ENCODE measurements at places on chromosomes 7 and 10.

DNA sequence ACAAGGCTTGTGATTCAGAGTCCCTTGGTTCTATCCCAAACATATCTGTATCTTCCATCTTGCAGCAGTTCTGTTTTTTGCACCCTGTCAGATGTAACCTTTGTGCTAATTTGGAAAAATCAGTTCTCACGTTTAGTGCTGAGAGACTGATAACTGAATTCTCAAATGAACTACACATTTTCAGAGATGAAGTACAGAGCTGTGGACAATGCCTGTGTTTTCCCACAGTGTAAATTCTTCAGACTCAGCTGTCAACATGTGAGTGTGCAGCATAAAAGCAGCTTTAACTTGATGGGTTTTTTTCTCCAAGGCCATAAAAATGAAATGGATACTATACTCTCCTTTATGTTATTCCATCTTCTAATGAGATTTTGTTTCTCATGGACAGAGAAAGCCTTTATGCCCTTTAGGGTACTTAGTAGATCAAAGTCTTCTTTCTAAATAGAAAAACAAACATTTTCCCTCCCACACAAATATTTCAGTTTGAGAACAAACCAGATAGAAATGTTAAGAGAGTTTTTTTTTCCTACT, 150.9 kb downstream of the SEMA3A start:
- DNase-seq, result no peak

DNA sequence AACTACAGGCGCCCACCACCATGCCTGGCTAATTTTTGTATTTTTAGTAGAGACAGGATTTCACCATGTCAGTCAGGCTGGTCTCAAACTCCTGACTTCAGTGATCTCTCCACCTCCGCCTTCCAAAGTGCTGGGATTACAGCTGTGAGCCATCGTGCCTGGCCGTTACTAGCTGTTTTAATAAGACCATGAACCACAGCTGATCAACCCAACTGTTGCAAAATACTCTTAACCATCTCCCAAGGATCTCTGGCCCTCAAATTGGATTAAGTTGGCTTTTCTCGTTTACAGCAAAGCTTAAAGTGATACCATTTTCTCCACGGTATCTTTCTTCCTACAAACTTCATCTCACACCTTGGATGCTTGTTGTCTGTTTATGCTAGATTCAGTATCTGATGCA, 18.3 kb downstream of the ZFAND2A start:
- no peak for DNase-seq

DNA sequence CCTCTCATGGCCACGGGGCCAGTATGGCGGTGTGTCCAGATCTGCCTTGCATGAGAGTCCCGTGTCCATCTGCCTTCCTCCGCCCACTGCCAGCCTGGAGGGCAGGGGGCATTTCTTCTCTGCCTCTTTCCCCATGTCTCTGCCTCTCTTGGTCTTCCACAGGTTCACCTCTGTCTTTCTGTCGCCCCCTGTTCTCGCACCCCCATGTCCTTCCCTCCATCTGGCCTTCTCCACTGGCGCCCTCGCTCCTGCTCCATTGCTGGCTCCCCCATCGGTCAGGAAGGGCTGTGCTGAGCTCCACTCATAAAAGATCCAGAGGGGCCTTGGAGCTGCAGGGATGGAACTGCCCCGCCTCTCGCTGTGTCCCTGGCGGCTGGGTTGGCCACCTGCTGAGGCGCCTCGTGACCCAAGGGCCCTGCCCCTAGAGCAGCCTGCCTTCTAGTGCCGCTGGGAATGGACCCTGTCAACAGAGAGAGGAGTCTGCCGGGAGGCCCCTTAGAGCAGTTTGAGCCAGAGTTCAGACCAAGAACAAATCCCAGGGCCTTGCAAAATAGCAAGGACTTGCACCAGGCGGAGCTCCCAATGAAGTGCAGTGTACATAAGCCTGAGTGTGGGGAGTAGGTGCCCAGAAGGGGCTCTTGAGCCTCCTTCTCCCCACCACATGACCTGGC, 42.0 kb downstream of the GOLGA7B start:
- DNase-seq, result no peak

GRCh38 chr7:119197877-119198527, 973.5 kb downstream of the ANKRD7 start:
- DNase-seq, result no peak

DNA sequence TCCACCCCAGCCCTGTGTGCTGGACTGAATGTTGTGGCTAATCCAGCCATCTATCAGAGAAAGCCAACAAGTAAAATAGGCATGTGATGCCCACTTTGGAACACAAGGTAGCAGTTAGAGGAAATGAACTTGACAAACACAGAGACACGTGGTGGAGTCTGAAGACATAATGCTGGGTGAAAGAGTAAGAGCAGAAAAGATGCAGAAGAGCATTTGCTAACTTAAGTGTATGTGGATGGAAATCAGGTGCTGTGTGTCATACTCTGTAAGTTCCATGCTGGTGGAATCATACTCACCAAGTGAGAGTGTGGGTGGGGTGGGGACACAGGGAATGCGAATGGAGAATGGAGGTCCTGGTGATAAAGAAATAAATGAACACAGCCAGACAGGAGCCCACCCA, 22.8 kb downstream of the WDFY4 start:
- no peak for DNase-seq

DNA sequence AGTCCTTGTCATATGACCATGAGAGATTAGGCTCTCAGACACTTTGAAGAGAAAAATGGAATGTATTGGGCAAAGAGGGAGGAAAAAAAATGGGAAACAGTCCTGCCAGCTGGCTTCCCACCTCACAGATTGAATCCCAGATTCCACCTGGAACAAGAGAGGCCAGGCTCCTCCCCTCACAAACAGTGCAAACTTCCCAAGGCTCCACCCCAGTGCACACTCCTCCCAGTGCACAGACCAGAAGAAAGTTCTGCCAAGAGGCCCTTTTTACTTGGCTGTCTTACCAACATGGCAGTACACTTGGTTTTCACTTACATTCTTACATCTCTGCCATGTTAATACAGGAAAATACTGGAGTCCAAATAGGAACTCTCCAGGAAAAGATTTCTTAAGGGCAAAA, 202.3 kb downstream of the AHR start:
- no peak for DNase-seq

- DNase-seq, result no peak
Measured at GRCh38 chr10:74575191-74575720, 251.1 kb upstream of the KAT6B start.

- no peak for DNase-seq
Measured at GRCh38 chr7:89549768-89550167, 604.5 kb upstream of the STEAP1 start.

GRCh38 chr10:95288303-95288702, 2.5 kb downstream of the PDLIM1 start:
- DNase-seq, result no peak

GRCh38 chr7:25481891-25482290, 253.6 kb upstream of the NPVF start:
- no peak for DNase-seq

GRCh38 chr7:27873981-27874957, 134.3 kb downstream of the TAX1BP1 start:
- DNase-seq, result no peak

DNA sequence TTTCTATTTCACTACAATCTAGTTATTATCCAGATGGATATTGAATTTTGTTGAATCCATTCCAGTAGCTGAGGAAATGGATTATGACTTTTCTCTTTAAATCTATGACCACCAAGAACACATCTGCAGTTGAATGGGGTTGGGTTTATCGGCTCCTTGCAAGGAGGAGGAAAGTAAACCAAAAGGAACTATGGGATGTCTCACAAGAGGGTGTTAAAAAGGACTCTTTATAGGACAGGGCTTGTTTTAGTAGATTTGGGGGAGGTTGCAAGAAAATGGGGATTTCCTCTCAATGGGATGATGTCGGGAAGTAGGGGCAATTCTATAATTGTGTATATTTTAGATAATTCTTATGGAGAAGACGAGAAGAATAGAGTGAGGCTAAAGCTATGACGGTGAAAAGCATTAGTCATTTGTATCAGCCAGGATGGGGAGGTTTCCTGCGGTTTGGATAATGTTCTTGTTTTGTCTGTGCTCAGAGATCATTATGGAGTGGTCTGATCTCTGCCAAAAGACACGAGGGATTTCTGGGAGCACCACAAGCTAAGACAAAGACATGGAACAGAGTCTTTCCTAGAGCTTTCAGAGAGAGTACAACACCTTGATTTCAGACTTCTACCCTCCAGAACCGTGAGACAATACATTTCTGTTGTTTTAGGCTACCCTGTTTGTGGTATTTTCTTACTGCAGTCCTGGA, 5.3 kb upstream of the LRRC61 start:
- DNase-seq, result no peak

DNA sequence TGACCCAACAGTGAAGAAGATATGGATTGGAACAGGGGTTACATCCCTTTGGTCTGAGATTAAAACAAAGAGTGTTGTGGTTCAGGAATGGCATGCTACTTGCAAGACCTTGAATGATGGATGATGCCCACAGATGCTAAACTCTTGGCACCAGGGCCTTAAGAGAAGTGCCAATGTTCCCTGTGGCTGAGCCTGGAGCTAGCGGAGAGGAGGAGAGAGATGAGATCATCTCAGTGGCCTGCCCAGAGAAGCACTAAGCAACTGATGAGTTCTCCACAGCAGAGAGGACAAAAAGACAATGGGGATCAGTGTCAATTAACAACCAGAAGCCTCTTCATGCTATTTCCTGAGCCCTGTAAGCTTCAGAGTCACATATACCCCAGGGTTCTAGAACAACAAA, 97.8 kb downstream of the ELAPOR2 start:
- DNase-seq, result no peak

GRCh38 chr10:108755646-108756045, 1167.7 kb downstream of the XPNPEP1 start:
- DNase-seq, result no peak

GRCh38 chr10:8102708-8103401, 48.4 kb downstream of the GATA3 start:
- DNase-seq, result no peak

- DNase-seq, result no peak
Measured at GRCh38 chr7:50502001-50502684, 52.0 kb upstream of the FIGNL1 start.

GRCh38 chr10:58932126-58932525, 244.3 kb upstream of the PHYHIPL start:
- DNase-seq, result no peak

DNA sequence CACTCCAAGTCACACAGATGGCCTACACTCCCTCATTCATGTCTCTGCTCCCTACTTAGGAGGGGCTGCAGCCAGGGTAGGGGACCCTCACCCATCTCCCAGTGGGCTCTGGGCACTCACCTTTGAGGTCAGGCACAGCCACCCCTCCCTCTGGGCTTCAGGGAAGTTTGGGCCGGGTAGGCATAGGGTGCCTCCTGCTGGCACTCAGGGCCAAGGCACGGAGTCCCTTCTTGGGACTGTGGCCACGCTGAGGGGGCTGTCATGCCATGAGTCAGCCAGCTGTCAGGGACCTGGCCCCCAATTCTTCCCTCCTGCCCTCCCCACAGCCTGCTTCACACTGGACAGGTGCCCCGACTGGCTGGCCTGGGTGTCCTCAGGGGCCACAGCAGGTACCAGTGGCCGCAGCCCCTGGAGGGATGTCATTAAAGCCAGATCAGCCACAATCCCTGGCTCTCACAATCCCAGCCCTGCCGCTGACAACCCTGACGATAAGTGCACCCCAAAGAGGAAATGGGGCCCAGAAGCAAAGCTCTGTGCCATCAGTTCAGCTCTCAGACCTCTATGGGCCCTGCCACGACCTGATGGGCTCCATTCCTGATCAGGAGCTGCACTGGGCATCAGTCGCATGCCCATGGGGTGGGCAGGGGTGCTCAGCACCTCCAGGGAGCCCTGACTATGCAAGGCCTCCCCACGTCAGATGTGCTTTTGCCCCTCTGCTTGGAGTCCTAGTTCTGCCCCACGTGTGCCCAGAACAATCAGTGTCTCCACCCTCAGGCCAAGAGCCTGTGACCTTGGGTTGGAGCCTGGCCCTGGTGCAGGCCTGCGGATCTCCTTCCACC, 34.1 kb upstream of the RET start:
- DNase-seq, result no peak

DNA sequence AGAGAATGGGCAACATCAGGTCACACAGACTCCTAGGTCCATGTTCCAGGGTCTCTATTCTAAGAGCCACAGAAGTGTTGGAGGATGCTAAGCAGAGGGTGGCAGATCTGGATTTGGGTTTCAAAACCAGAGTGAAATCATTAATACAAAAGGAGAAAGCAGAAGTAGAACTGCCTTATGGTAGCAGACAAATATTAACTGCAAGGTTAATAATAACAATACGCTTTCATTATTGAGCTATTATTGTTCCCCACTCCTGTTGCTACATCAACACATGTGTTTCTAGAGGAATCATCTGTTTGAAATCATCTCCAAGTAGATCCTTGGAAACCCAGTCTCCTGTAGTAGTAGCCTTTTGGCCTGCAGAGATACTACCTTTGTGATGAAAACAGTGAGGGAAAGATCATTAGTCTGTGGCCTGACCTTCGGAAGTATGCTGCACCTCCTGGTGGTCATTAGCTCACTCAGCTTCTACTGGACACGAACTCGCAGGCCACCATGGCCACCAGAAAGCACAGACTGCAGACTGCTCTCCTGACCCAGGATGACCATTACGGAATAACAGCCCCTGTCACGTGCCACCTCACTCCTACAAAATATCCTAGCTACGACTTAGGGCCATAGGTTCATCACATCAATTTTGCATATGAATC, 84.6 kb downstream of the XPNPEP1 start:
- DNase-seq, result no peak

DNA sequence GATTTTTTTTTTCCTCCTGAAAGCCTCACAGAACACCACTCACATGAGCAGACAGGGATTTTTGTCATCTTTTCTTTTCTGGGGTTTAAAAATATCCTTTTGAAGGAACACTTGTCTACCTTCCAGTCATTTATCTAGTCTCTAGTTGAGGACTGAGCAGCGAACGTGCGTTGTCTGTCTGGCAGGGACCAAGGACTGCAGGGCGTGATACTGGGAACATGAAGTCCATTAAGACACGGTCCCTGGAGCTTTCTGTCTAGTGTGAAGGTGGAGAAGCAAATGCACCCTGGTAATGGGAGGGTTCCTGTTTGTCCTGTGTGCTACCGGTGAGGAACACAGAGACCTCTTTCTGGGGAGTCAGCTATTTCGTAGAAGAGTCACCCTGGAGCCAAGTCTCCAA, 207.4 kb downstream of the TMEM178B start:
- DNase-seq, result no peak

- DNase-seq, result no peak
Measured at GRCh38 chr7:78017591-78018100, 219.1 kb downstream of the PHTF2 start.

- DNase-seq, result no peak
Measured at GRCh38 chr7:82443547-82444219, at the start of gene CACNA2D1. TSS of gene CACNA2D1 (minus strand) at chr7:82443777.

- no peak for DNase-seq
Measured at GRCh38 chr10:96688789-96689188, 31.5 kb downstream of the PIK3AP1 start.
